ENCODE measurements at places on chromosomes 7 and 10.

- DNase-seq, result peak; percentile 95
Observed at GRCh38 chr10:95229724-95230627, 35.9 kb downstream of the ACSM6 start.

DNA sequence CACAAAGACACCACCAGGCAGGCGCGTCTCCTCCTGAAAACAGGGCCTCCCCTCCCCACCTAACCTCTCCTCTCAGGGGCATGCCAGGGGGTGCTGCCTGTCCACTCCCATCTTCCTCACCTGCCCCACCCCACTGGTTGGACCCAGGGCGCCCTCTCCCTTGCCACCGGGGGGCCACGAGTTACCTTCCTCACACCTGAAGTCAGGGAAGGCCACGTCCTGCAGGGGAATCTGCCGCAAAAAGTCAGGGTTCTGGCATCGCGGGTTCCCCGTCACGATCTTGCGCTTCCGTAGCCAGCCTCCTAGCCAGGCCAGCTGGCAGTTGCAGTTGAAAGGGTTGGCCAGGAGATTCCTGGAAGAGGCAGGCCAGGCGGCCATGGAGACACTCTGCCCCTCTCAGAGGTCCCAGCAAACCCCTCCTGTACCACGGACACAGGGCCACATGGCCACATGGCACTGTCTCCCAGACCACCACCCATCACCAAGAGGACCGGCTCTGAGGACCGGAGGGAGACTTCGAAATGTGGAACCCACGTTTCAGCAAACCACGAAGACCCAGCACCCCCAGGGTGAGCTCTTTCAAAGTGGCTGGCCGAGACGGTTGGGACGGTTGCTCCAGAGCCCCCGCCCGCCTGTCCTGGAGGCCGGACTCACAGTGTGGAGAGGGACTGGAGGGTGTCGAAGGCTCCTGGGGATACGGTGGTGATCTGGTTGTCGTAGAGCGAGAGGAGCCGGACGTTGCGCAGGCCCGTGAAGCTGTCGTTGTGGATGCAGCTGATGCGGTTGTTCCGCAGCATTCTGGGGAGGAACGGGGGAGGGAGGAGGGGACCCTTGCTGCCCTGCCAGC is 142.8 kb downstream of the SLIT1 start:
- DNase-seq, result no peak

GRCh38 chr10:16674147-16674703 is 143.0 kb downstream of the RSU1 start:
- DNase-seq, result no peak

- no peak for DNase-seq
Observed at GRCh38 chr7:29017713-29018112, 59.6 kb upstream of the TRIL start.

GRCh38 chr10:4850397-4850796 is 24.4 kb downstream of the AKR1E2 start:
- no peak for DNase-seq

- no peak for DNase-seq
Observed at GRCh38 chr7:33109758-33110238, 594 bp upstream of the RP9 start.

GRCh38 chr10:71984809-71985388 is 20.7 kb downstream of the CHST3 start:
- DNase-seq, result no peak

- no peak for DNase-seq
Observed at GRCh38 chr7:131878777-131879176, 322.3 kb upstream of the PODXL start.

- DNase-seq, result no peak
Observed at GRCh38 chr7:120475994-120476393, 203.0 kb downstream of the KCND2 start.

GRCh38 chr7:107501593-107501992 is 31.7 kb downstream of the GPR22 start:
- peak; percentile 12 for DNase-seq

DNA sequence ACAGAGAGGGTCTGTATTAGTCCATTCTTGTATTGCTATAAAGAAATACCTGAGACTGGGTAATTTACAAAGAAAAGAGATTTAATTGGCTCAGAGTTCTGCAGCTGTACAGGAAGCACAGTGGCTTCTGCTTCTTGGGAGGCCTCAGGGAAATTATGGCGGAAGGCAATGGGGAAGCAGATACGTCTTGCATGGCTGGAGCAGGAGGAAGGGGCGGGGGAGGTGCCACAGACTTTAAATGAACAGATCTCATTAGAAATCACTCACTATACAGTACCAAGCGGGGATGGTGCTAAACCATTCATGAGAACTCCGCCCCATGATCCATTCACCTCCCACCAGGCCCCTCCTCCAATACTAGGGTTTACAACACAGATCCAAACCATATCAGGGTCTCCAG is 3.7 kb upstream of the CALU start:
- no peak for DNase-seq

- no peak for DNase-seq
Observed at GRCh38 chr10:35316218-35316967, 19.9 kb upstream of the CCNY start.

- DNase-seq, result no peak
Observed at GRCh38 chr7:15358112-15358511, 203.7 kb downstream of the AGMO start.

DNA sequence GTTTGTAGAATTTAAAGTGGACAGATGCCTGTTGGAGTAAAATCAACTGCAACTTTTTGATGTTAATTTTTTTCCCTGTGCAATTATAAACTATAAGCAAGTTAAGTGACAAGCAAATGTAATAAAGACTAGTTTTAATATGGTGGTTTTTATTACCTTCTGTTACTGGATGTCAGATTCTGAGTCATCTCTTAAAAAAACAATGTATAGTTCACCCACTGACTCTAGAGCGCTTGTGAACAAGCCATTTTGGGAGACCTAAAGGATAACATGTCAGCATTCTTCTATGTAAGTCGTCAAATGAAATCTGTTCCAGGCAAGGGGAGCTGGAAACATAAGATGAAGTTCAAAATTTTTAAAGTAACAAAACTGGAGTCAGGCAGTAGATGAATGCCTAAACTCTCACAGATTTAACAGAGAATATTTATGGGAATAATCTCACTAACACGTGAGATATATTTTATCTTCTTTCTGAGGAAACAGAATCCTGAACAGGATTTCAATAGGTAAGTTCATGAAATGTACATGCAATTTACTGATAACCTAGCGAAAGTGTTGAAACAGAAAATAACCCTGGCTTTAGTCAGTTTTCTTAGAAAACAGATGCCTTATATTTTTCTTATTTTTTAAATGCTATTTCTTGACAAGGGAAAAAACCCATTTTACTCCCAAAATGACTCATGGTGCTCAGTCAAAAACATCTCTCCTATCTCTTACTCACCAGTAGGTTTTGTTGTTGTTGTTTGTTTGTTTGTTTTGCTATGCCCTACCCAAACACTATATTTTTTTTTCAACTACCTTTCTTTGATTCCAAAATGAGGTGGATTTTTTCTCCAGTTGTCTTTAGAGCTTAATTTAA is 91.7 kb downstream of the SLC39A12 start:
- peak; percentile 49 for DNase-seq

GRCh38 chr7:21011153-21011552 is 224.5 kb upstream of the SP8 start:
- no peak for DNase-seq

- DNase-seq, result no peak
Observed at GRCh38 chr10:97280783-97281182, 11.7 kb downstream of the ARHGAP19 start.

GRCh38 chr7:516606-517456 is 2.8 kb downstream of the PDGFA start:
- DNase-seq, result no peak

- no peak for DNase-seq
Observed at GRCh38 chr10:24415455-24416125, 206.7 kb downstream of the KIAA1217 start.

DNA sequence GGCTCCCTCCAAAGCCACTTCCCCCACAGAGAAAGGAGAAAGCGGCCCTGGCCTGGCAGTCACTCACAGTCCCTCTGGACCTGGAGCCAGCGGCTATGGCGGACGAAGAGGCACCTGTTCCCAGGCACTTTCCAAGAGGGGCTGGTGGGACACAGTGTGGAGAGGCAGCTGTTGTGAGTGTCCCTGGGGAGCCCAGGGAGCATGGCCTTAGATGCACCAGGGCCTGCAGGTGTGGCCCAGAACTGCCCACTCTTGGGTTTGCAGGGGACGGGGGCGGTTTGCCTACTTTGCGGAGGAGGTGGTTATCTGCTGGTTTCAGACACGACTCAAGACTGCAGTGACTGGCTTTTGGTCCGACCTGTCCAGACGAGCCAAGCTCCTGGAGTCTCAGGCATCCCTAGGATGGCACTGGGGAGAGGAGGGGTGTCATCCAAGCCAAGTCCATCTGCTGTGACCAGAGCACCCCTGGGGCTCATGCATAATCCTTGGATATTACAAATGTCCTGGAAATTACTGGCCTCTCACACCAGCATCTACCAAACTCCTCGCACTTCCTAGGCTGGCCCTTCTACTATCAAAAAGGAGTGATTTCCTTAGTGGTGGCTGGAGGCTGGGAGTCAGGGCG is 18.4 kb downstream of the CTBP2 start:
- no peak for DNase-seq
